ENCODE measurements at places on chromosomes 4 and X.

DNA sequence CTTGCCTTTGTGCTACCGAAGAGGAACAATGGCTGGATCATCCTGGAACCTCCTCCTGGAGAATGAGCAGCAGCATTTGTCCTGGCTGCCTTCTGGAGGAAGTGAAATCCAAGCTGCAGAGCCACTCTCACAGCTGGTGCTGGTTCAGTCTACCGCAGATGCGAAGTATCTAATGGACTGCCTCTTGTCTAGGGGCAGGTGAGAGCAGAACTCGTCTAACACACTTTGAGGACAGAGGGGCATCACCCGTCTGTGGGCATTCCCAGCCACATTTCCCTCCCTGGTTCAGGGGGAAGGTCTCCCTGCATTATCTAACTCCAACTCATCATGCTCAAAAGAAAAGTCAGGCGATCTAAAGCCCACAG, 338.2 kb upstream of the GATB start:
- no peak for DNase-seq

DNA sequence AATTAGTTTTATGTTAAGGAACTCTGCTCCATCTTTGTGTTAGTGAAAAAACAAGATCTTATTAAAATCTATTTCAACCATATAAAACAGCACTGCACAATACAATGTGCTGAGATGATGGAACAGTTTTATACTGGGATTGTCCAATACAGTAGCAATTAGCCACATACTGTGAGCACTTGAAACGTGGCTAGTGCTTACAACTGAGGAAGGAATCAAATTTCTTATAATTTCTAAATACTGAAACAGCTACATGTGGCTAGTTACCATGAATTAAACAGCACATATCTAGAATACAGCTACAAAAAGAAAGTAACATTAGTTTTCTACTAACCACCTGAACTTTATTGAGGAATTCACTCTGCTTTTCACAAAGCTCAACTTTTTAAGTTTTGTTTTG, 14.7 kb downstream of the NFXL1 start:
- no peak for DNase-seq

DNA sequence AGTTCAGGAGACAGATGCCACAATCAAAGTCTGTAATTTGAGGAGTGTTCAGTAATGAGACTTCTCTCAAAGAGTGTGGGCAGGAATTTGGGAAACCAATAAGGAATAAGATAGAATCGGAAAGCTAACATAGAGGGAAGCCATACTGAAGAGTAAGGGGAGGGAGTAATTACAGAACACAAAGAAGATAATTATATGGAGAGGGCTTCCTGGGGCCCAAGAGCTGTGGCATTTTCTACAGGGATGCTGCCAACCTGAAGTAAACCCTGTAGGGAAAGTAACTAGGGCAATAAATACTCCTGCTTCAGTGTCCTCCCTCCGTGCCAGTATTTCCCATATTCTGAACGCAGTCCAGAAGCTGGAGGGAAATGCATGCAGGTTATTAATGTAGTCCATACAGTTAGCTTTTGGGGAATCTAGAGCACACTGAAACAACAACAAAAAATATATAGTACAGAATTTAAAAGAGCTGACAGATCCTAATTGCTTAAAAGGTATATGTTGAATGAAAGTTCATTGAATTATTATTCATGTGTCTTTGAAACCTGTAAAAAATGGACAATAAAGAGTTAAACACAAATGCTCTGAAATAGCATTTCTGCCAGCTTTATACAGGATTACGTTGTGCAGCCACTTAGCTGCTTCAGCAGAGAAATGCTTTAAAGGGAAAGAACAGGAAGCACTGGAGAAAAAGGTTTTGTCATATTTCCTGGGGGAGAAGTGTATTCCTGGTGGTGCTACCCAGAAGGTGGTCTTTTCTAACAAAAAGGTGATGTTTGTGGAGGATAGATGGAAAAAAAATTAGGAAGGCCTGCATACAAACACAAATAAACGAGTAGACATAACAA, 48.0 kb downstream of the CXXC4 start:
- DNase-seq = no peak

DNA sequence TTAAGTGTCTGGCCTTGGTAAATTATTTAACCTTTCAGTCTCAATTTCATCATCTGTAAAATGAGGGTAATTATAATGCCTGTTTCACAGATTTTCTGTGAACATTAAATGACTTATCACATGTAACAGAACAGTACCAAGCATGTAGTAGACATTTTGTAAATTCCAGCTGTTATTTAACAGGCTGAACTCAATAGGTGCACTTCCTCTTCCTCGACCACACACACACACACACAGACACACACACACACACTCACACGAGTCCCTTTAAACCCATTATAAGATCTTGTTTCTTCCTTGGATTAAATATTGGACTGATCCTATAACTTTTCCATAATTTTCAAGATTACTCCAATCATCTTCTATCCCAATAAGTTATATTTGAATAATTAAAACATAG, 53.4 kb upstream of the COL25A1 start:
- DNase-seq = no peak

- DNase-seq = no peak
These were observed 315.3 kb downstream of the PTTG2 start for GRCh38 chr4:38275331-38276100.

Measured in hematopoietic multipotent progenitor cell treated with erythropoietin and hydrocortisone succinate and interleukin-3 and kit ligand, for 17 days (in vitro differentiated cells).